ENCODE measurements at places on chromosomes 13 and 19. TPM values are rescaled to one million over a fixed set of nuclear protein-coding genes. Genes with fewer than 3 reads are reported as not detected.

DNA sequence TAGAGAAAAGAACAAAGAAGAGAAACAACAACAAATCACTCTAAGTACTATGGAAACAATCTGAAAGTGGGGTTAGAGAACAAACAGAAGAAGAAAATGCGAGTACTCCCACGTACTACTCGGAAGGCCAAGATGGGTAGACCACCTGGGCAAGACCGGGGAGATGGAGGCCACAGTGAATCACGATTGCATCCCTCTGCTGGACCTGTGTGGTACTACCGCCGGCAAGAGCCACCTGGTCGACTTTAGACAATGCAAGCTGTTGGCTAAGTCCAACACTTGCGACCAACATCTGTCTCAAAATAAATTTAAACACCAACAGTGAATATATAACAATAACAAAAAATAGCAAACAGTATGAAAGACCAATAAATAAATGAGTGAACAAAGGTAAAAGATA is 45.5 kb upstream of the ZNF91 start:
- no peak for DNase-seq

DNA sequence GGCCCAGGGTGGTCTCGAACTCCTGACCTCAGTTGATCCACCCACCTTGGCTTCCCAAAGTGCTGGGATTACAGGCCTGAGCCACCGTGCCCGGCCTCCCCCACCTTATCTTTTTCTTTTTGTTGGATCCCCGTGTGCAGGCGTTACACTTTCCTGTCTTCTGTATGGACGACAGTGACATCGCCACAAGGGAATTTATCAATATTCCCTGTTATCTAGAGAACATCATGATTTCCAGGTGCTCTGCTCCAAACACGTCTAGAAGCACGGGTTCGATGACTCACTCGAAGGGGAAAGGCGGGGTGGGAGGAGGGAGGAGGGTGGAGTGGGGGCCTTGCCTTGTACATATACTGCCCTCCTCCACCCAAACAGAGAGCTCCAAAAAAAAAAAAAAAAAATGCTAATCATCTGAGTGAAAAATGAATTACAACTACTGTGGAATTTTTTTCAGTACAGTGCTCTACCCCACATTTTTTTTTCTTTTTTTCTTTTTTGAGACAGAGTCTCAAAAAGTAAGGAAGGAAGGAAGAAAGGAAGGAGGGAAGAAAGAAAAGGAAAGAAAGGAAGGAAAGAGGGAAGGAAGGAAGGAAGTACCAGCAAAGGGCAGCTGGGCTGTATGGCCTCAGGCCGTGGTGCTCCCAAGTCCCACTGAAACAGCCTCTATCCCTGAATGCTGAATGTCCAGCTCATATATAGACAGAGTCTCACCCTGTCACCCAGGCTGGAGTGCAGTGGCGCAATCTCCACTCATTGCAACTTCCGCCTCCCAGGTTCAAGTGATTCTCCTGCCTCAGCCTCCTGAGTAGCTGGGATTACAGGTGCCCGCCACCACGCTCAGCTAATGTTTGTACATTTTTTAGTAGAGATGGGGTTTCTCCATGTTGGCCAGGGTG is 36.8 kb downstream of the INSR start:
- no peak for DNase-seq

- no peak for DNase-seq
These were observed 4.2 kb upstream of the PLAUR start for GRCh38 chr19:43674183-43674582.

GRCh38 chr13:105059786-105060185 is 1475.7 kb downstream of the EFNB2 start:
- DNase-seq: no peak

- DNase-seq: peak; percentile 23
These were observed 568 bp downstream of the ATP11A start for GRCh38 chr13:112690283-112690929.

The RCBTB2 gene
- total RNA-seq: 42.2 TPM

The NALCN gene
- 28.7 TPM for total RNA-seq

DNA sequence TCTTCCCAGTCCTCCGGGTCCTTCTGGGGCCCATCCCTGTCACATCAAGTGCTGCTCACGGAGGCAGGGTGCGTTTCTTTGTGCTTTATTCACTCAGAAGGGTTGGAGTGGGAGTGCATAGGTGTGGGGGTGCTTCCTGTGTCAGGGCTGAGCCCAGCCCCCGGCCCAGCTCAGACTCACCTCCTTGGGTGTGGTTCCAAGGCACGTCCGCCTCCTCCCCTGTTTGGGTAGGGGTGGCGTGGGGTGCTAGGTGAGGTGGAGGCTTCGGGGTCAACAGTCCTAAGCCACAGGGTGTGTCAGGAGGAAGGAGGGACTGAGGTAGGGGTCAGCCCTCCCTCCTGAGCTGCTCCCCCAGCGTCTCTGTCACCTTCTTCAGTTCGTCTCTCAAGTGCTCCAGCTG is 3.1 kb downstream of the CCER2 start:
- no peak for DNase-seq

- no peak for DNase-seq
These were observed 69.0 kb upstream of the NPAS1 start for GRCh38 chr19:46950526-46951170.

- DNase-seq: no peak
These were observed 44.1 kb downstream of the SLITRK6 start for GRCh38 chr13:85755123-85755522.

- no peak for DNase-seq
These were observed 24.0 kb downstream of the UTP14C start for GRCh38 chr13:52048516-52048915.

The EFNA2 gene
- 5.8 TPM for total RNA-seq

GRCh38 chr13:72194523-72194922 is 327.5 kb upstream of the DACH1 start:
- DNase-seq: no peak

DNA sequence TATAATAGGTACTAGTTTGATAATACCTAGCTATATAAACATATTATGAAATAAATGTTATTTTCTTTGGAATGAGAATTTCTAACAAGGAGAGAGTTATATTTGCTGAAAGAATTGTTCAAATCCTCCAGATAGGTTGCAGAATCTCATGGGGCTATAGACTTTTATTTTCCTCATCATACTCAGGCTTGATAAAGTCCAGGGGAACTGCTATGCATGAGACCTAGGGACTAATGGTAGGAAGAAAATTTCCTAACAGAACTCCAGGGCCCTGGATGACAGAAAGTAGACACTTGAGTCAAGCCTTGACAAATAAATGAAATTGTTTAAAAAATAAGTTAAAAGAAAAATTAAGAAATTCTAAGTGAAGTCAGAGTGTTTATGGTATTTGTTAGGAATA is 138.5 kb upstream of the DACH1 start:
- DNase-seq: no peak

DNA sequence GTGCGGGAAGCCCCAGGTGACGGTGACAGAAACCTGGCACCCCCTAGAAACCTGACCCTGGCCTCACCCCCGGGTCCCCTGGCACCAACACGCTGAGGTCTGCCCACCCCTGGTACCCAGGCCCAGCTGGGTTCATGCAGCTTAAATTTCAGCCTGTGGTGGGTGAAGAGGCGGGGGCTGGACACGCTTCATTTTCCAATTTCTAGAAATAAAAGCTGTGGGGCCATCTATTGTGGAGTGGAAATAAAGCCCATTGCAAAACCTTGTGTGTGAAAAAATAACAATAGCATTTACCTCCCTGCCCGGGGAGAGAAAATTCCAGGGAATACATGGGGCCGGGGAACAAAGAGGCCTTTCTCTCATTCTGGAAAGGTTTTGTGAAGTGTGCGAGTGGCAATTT is 7.5 kb upstream of the FUT5 start:
- no peak for DNase-seq

GRCh38 chr19:30864391-30865215 is 484.6 kb downstream of the TSHZ3 start:
- no peak for DNase-seq

GRCh38 chr19:29475469-29475868 is 50.3 kb upstream of the VSTM2B start:
- no peak for DNase-seq

The DHPS gene
- 59.1 TPM for total RNA-seq

GRCh38 chr13:24184882-24185281 is 24.4 kb downstream of the SPATA13 start:
- no peak for DNase-seq

The KLK4 gene
- 1.4 TPM for total RNA-seq

- DNase-seq: no peak
These were observed 8.3 kb downstream of the TMEM143 start for GRCh38 chr19:48355365-48355954.

- no peak for DNase-seq
These were observed 41.6 kb upstream of the C13orf42 start for GRCh38 chr13:51152701-51153100.

GRCh38 chr13:38759390-38759789 is 72.5 kb downstream of the FREM2 start:
- no peak for DNase-seq

- no peak for DNase-seq
These were observed 93.1 kb downstream of the KL start for GRCh38 chr13:33109271-33109697.

The KLK12 gene
- total RNA-seq: not detected

The TBC1D4 gene
- 20.2 TPM for total RNA-seq

The DAPK3 gene
- 45.4 TPM for total RNA-seq

- no peak for DNase-seq
These were observed 840 bp upstream of the LILRA4 start for GRCh38 chr19:54339646-54340358.

DNA sequence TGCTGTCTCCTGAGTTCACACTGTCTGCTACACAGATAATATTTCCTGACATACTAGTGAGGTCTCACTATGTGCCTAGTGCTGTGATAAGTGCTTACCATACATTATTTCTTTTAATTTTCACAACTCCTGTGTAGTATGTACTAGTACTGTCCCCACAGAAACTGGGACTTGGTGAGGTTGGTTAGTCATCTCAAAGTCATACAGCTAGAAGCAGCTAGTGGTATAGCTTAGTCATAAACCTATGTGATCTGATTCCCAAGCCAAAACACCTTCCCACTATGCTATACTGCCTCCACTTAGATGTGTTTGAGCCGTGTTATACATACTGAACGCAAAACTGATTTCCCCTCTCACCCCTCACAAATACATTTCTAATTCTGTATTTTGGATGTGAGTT is 10.5 kb downstream of the MTMR6 start:
- DNase-seq: no peak

DNA sequence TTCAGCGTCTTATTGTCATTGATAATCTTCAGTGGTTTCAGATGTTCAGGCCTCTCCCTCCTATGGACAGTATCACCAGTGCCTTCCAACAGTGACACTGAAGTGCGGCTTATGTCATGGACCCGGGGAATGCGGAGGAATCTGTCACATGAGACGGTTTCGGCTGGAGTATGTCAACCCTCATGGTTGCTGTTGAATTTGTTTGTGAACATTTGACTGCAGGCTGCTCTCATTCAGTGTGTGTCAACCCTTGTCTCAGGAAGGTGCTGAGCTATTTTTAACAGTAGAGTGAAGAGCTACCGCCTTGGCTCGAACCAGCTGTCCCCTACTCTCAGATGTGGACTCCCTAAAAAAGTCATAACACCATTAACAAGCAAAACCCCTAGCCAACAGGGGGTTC is 138.8 kb upstream of the RNF113B start:
- DNase-seq: no peak

The IFNL1 gene
- not detected for total RNA-seq

DNA sequence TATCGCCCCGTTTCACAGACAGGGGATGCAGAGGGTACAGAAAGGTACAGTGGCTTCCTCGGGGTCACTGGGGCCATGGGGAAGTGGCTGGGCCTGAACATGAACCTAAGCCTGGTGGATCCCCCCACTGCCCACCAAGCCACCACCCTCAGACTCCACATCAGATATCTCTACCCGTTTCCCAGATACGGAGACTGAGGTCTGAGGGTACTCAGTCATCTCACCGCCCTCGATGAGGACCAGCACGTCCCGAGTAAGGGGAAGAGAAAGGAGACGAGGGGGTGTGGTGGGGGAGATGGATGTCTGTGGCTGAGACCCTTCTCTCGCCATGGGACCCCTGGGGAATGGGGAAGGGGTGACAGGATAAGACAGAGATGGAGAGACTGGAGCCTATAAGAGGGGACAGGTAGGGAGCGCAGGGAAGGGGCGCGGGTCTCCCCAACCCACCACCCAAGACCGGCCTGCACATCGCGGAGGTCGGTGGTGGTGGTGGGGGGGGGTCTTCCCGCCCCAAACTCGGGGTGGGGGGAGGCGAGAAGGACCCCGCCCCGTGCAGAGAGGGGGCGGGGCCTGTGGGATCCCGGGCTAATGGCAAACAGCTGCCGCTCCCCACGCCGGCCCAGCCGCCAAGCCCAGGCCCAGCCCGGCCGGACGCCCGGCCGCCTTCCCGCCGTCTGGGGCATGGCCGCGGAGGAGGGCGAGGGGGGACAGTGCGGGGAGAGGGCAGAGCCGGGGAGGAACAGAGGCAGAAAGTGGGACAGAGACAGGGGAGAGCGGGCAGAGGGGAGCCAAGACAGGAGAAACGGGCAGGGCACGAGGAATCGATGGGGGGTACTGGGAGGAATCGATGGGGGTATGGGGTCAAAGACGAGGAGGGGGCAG is 698 bp downstream of the KANK2 start:
- DNase-seq: no peak

DNA sequence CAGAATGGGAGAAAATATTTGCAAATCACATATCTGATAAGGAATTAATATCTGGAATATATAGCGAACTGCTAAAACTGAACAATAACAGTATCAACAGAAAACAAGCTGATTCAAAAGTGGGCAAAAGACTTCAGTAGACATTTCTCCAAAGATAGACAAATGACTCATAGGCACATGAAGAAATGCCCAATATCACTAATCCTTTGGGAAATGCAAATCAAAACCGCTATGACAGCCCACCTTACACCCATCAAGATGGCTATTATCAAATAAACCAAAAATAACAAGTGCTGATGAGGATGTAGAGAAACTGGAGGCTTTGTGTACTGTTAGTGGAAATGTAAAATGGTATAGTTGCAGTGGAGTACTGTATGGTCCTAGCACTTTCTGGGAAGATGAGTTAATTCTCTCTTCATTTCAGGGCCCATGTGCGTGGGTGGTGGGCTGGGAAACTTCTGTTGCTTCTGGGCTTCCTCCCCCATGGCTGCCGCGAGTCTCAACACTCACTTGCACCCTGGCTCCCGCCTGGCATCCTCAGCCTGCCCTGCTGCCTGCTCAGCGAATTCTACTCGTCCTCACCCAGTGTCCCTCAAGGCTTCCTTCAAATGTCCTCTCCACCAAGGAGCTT is 12.4 kb upstream of the GJA3 start:
- no peak for DNase-seq

The CD33 gene
- total RNA-seq: 0.36 TPM

DNA sequence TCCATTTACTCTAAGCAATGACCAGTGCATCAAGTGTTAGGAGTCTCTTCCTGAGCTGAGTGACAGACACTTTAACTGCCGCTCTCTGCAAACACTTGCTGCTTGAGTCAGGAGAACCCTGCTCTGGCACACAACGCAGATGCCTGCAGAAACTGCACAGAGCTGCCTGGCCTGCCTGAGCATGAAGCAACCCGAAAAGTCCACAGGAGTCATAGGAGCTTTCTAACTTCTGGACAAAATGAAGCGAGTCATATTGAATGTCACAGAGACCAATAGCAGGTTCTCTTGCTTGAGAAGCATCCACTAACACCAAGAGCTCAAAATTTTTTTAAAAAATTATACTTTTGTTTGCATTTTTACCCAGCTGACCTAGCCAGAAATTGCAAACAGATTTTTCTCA is 232.4 kb downstream of the LHFPL6 start:
- DNase-seq: no peak

The SLITRK5 gene
- 64.8 TPM for total RNA-seq
